Right kidney (tissue), 9 donors: ENCODE measurements at places on chromosomes 7 and 10.

DNA sequence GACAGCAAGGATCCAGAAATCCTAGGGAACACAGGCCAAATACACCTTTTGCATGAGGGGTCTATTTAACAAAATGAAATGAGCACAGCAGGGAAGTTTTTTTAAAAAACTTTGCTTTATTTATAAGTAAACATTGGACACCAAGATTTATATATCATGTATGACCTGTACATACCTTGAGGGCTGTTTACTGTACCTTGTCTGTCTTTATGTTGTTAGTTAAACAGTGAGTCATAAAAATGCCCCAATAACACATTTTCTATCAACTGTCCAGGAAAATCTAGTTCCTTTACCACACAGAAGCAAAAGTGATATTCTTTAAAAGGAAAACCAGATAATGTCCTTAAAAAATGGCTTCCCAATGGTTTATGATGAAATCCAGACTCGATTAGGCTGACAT is 45.1 kb upstream of the AGR3 start:
- DNase-seq = no peak

- no peak for DNase-seq
These were observed 26.1 kb downstream of the RBM33 start for GRCh38 chr7:155670521-155670920.

GRCh38 chr7:133675510-133676218 is 422.8 kb downstream of the EXOC4 start:
- no peak for DNase-seq

DNA sequence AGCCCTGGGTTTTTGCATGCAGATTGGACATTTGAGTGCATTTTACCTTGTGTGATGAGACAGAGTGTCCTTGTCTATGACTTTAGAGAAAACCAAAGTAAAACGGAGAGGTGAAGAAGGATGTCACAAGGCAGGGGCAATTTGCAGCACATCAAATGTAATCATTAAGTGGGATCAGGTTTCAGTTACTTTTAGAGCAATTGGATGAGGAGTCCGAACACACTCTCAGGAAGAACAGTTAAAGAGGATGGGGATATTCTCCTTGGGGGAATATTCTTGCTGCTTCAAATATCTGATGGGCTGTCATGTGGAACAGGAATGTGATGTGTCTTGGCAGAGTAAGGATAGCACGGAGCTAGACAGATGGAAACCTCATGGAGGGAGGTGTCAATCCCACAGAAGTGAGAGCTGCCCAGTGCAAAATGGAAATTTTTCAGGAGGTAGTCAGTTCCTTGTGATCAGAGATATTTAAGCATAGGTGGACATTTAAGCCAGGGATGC is 757 bp downstream of the RAB19 start:
- DNase-seq = peak; percentile 28

DNA sequence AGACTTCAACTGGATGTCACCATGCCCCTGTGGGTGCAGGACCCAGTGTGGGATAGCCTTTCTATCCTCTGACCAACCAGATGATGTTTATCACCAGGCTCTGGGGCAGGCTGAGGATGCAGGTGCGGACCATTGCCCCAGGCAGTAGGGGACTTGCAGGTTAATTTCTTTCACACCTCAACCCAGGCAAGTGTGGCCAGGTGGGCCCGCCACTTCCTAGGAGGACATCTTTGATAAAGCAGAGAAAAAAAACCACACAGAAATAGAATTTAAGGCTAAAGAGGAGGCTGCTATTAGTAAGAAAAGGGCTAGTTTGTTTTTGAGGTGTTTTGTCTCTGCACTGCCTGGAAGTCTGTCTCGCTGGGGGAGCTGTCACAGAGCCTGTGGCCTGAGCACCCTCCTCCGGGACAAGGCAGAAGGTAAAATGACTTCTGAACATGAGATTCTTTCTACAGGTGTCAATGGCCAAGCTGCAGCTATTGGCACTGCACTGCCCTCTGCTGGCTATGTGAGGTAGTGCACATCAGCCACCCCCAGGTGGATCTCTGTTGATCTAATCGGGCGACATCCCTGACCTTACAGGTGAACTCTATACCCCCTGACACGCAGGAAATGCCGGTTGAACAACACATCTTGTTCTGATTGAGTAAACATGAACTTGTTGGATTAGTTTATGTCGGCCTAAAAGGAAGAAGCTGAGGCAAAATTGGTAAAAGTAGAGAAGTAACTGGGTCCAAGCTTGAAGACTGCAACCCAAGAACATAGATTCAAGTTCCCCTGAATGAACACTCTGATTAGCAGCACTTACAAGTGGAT is 21.0 kb downstream of the UPP1 start:
- DNase-seq = peak; percentile 59

DNA sequence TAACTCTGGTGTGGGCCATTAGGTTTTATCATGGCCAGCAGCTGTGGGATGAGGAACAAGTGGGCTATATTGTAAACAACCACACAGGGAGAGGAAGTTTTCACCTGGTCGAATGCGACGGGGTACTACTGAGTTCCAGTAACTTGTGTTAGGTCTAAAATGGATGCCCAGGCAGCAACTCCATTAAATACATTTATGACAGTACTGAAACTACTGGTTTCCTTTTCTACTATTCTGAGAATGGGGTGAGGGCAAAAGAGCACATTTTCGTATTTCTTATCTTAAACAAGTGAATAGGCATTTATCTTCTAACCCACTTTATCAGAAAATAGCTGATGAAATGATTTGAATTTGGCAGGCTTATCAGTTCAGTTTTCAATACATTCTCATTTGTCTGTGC is 109.7 kb downstream of the C1GALT1 start:
- DNase-seq = no peak

DNA sequence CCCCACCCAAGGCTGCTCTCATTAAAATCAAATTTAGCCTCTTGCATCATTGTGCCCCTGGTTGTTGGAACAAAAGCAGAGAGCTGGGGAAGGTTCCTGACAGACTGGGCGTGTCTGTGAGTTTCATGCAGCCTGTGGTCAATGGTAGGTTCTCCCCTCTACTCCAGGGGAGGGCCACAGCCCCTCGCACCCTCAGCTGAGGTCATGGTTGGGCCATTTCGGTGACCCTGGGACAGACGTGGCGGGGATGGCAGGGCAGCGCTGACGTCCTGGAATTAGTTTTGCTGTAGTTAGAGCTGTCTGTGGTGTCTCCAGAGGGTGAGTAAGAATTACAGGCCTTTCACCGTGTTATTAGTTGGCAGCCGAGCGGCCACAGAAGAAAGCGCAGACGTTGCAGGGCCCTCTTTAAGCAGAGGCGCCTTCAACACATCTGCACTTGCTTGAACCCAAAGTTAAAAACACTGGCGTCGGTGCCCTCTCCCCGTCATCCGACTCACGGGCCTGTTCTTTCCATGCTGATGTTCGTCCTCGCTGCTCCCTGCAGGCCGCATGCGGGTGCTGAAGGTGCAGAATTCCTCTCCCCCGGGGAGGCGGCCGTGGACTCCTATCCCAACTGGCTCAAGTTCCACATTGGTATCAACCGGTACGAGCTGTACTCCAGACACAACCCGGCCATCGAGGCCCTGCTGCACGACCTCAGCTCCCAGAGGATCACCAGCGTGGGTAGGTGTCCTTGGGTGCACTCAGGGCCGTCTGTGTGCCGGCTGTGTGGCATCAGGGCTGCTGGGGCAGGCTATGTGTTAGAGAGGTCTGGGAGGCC is 2.8 kb downstream of the FAM20C start:
- DNase-seq = no peak

- no peak for DNase-seq
These were observed 58.0 kb downstream of the NEBL start for GRCh38 chr10:20839141-20839540.

DNA sequence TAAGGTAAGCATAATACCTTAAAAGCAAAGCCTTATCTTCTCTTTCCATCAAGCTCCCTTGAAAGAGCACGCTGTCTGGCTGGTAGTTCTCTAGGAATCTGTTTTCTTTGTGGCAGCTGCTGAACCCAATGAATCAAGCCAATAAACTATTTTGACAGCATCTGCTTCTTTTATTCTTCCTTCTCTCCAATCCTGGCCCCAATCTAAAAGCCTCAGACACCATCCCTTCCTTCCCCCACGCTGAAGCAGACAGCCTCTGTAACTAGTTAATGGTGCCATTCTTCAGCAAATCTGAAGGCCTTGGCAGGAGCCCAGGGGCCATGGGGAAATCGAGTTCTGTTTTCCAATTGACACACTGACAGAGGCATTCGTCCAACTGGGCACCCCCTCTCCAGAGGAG is 186.6 kb upstream of the LYZL1 start:
- no peak for DNase-seq

DNA sequence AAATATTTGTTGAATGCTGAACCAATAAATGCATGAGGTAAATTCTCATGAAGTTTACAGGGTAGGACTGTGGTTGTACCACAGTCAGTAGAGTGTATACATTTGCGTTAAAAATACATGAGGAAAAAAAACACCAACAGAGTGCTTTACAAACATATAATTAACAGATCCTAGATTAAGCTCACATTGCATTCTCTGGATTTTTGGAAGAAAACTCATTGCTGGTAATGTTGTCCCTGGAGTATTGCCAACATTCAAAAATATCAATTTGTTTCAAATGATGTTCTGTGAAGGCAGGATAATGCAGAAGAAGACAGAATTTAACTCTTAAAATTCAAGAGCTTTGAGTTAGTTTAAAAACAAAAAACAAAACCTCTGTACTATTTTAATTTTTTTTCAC is 95.5 kb downstream of the MBL2 start:
- DNase-seq = no peak

DNA sequence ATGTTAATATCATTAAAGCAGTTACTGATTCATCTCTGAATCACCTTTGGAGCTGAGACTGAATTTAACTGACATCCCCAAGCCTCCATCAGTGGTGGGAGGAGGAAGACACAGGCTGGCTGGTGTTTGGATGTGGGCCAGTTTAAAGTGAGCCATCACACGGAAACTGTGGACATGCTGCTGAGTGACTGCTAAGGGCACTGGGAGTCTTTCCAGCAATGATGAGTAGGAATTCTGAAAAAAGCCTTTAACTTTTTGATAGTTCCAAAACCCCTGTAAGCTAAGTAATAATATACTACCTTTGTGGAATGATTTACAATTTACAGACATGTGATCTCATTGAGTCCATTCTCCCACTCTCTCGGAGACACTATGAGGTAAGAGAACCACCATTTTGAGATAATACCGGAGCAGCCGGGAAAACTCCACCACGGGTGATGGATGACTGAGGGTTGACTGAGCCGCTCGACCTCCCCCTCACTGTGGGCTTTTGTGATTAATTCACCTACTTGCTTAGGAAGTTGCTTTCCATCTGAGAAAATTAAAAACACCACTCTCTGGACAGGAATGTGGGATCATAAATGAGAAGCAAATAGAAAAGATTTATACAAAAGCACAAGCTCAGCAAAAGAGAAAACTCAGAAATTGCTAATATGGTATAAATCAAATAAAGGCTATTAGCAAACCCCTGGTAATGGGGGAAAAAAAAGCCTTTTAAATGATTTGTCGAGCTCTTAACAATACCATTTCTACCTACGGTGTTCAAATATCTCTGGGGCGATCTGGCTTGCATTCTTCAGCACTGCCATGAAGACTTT is 194.8 kb downstream of the FANK1 start:
- no peak for DNase-seq

DNA sequence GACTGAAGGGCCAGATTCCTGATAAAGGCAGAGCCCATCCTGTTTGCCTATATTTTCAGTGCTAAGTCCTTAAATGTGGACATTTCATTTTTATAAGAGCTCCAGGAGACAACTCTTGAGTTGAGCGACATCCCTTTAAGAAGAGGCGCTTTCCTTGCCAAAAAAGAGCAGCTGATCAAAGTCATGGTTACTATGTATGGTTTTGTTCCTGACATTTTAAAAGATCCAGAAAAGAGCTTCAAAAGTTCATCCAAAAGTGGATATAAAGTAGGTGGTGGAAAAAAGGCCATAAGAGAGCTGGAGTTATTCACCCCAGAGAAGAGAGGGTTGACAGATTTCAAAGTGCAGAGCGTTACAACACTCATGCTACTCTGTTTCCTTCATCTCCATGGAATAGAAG is 36.7 kb downstream of the RHOBTB1 start:
- no peak for DNase-seq

DNA sequence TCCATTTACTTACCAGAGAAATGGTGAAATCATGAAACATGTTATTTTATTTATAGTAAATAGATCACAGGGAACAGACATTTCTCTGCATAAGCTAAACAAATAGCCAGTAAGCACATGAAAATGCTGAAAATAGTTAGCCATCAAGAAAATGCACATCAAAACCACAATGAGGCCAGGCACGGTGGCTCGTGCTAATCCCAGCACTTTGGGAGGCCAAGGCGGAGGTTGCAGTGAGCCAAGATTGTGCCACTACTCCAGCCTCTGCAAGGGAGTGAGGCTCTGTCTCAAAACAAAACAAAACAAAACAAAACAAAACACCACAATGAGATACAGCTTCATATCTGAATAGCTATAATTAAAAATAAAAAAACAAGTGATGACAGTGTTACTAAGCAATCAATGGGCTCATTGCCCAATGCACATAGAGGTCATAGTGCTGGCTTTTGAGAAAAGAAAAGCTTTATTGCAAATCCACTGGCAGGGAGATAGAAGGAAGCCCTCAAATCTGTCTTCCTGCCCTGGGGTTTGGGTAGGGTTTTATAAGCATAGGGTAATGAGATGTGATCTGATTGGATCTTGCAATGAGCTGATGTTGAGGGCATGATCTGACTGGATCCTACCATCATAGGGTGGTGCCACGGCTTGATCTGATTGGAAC is 16.2 kb downstream of the CSTF2T start:
- DNase-seq = no peak

- peak; percentile 56 for DNase-seq
These were observed 24.8 kb downstream of the INPP5F start for GRCh38 chr10:119750391-119751230.

- no peak for DNase-seq
These were observed 479.3 kb upstream of the PODXL start for GRCh38 chr7:132035517-132036362.
